ENCODE measurements at places on chromosomes 2 and 18.

DNA sequence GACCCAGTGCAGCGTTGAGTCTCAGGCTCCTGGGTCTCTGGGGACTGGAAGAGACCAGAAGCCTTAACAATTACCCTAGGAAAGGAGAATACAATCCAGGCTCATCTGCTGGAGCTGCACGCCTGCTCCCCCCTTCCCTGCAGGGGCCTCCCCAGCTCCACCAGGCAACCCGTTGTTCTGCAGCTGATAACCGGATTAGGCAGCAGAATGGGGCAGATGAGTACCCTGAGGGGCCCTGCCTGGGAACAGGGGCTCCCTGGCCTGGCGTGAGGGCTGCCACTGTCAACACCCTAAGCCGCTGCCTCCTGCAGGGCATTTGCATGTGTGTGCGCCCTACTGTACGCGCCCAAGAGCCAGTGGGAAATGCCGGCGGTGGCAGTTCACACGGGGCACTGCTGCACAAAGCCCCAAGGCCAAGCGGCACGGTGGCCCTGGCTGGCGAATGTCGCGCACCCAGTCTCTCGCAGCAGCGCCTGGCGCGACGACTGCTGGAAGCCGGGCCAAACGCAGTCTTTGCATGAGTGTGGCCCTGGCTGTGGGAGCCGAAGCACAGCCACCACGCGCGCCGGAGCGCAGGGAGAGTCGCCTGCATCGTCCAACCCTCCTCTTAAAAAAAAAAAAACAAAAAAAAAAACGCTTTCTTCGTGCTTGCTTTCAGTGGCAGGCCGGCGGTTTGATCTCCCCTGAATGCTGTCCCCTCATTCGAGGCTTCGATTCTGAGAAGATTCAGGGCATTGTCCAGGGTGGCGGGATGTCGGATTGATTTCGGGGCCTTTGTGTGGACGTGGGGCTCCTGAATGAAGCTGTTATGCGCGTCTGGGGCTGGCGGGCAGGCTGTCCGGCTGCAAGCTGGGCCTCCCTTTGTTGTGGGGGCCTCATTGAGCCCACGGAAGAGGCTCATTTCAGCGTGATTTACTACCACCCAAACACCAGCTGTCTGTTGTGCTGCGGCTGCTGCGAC, 63.8 kb downstream of the SETBP1 start:
- no peak for DNase-seq

GRCh38 chr2:88563129-88563528, 64.1 kb downstream of the EIF2AK3 start:
- no peak for DNase-seq

DNA sequence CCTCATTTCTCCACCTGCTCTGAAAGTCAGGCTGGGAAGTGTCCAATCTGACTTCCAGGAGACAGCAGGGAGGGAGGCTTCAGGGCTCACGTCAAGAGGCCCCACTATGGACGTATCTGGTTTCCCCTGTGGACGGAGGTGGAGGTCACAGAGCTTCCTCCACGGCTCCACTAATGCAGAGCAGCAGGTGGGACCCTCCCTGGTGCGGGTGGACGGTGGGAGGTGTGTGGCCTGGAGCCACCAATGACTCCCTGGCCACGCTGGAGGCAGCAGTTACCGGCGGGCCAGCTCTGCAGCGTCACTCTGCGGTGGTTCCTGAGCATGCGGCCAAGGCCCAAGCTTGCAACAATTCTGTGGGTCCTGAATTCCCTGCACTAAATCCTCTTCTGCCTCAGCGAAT, 9.0 kb downstream of the CRACDL start:
- no peak for DNase-seq

DNA sequence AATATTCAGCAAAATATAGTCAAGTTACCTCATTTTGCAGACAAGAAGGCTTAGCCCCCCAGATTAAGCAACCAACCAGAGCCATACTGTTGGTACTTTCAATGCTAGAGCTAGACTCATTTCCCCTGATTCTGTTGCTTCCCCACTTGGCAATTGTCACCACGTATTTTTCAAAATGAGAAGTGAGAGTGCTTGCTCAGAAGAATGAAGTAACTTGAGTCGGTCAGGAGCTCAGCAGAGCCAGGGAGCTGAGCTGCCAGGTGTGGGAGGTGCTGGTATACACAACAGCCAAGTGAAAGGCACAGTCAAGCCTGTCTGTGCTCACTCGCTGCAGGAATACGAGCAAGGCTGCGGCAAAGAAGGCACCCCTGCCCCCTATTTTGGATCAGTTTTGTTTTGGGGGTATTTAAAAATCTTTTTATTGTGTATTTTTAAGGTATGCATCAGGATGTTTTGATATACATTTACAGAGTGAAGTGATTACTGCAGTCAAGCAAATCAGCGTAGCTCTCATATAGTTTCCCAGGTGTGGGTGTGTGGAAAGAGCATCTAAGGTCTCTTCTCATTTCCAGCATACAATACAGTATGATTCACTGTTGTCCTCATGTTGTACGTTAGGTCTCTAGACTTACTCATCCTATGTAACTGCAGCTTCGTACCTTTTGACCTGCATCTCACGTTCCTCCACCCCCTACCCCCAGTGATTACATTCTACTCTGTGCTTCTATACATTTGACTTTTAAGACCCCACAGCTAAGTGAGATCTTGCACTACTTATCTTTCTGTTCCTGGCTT, 62.4 kb downstream of the MRPS9 start:
- no peak for DNase-seq

- DNase-seq, result no peak
These were observed 159.3 kb upstream of the SLC8A1 start for GRCh38 chr2:40611196-40611595.

DNA sequence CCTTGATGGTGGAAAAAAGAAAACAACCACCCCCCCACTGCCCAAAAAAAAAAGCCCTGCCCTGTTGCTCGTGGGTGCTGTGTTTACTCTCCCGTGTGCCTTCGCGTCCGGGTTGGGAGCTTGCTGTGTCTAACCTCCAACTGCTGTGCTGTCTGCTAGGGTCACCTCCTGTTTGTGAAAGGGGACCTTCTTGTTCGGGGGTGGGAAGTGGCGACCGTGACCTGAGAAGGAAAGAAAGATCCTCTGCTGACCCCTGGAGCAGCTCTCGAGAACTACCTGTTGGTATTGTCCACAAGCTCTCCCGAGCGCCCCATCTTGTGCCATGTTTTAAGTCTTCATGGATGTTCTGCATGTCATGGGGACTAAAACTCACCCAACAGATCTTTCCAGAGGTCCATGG, 28.0 kb downstream of the MAL start:
- no peak for DNase-seq

DNA sequence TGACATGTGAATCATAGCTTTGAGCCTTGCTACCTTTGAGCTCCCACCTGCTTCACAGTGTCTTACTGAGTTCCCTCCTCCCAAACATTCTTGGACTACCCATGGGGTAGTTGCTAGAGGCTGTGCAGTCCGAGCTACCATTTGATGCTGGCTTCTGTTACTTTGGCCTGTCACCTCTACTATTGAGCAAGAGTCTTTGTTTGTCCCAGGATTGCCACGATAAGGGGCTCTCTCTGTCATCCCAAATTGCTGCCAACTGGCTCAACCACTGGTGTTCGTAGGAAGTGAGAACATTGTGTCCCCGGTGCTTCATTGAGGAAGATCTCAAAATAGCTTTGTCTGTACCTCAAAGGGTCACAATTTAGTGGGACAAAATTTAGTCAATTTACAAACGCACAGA, 59.1 kb upstream of the PAX8 start:
- DNase-seq, result no peak

- no peak for DNase-seq
These were observed 26.9 kb downstream of the SGPP2 start for GRCh38 chr2:222451224-222451674.

DNA sequence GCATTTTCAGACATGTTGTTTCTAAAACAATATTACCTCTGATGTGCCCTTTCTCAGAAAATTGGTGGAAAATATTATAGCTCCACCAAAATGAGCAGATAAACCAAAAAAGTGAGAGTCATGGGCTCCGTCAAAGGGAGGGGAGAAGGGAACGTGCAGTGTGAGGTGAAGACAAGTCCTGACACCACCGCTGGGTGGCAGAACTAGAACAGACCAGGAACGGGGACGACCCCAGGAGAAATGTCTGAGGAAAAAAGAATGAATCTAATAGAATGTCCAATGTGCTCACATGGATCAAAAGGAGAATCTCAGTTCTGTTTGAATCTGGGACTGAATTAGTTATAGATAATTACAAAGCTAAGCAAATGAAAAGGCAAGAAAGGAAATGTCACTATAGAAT, 22.6 kb upstream of the BCL2 start:
- no peak for DNase-seq

DNA sequence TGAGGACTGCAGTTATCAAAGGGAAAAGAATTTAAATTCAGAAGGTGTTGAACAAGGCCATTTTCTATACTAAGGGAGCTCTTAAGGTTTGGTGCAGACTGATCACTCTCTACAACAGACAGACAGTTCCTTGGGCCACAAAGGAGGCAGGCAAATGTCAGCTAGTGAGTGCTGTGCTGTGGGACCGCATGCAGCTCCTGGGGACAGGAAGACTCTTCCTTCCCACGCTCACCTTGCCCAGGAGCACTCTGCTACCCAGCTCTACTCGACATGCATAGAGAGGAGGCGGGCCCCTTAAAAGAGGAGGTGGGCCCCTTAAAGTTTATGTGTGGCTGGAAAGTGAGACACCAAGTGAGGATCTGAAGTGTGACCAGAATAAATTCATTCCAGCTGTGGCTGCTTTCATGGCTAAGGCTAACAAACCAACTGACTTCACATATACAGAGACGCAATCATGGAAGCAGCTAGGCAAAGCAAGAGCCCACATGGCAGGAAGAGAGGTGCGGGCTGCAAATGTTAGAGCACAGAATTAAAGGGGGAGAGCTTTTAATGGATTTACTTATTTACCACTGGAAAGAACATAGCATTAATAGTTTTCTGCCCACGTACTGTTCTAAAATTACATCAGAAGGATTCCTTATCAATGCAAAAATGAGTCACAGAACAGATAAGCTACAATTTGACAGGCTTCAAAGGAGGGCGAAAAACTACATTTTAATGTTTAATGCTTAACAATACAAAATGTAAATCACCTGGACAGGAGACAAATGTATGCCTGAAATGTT, 101.4 kb upstream of the RNU4ATAC start:
- no peak for DNase-seq

DNA sequence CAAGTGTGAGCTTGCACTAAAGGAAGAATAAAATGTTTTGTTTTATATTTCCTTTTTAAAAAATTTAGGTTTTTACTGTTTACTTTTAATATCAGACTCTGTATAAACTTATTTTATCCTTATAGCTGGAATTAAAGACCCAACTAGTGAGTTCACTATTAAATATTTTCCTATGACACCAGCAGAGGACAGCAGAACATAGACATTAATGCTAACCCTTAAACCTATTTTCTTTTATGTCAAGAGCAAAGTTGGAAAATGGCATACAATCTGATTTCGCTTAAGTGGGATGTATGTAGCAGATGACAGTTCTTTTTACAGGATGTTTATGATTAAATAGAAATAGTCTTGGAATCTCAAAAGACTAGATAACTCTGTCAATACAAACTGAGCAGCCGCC, 188.2 kb upstream of the XIRP2 start:
- no peak for DNase-seq

DNA sequence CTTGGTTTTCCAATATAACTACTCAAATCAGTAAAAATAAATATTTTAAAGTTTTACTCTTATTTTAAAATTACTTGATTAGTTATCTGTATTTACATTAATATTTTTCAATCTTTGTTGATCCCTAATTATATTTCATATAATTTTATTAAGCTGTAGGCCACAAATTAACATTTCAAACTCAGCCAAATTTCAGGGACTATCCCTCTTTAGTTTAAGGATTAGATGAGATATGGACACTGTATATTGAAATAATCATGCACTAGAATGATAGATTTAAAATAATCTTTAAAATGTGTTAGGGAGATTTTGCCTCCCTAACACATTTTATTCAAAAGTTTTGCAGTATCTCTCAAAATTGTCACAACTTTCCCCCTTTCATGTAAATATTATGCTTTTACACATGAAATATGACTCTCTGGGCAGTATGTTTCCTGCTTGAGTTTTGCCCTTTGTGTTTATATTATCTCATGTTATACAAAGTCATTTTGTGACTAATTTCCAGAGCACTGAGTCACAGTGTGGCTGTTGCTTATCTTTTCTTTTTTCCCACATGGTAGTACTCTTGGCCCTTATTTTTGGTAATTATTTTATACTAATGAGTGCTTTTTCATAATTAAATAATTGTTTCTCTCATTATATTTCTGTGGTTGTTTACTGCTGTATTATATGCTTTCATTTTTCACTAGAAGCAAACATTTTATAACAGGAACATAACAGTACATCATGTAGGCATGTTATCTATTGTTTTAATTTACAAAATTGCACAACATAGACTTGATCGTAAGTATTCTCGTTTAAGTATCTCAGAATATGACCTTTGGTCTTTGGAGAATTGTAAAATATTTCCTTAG, 1.2 kb downstream of the TFPI start:
- DNase-seq, result no peak

DNA sequence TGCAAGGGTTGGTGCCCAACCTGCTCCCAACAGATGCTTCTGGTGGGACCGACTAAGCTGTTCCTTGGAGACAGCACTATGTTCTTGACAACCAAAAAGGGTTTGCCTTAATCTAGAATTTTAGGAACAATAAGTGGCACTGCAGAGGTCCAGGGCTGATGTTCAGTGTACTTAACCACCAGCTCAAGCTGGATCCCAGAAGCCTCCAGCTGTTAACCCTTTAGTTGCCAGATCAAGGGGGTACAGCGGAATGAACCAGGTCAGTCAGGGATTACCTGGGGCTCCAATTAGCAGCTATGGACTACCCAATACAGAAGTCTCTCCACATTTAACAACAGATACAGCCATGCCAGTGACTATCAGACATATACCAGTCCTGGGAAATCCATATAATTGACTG, 3.5 kb downstream of the GPR75 start:
- DNase-seq, result no peak

DNA sequence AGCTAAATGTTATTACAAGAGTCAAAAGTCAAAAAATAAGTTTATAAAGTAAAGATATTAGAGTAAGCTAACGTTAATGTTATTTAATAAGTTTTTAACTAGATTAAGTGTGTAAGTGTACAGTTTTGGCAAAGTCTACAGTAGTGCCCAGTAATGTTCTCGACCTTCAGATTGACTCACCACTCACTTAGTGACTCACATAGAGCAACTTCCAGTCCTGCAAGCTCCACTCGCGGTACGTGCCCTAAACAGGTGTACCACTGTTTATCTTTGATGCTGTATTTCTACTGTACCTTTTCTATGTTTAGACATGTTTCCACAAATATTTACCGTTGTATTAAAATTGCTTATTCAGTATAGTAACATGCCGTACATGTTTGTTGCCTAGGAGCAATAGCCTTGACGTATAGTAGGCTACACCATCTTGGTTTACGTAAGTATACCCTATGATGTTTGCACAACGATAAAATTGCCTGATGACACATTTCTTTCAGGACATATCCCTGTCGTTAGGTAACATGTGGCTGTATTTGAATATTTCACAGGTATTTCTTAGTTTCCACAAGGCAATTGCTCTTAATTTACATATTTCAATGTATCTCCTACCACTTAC, 1641.9 kb upstream of the PIK3C3 start:
- DNase-seq, result no peak

- DNase-seq, result no peak
These were observed 132.6 kb downstream of the SEPTIN10 start for GRCh38 chr2:109481196-109481555.

All from central memory CD8-positive, alpha-beta T cell (primary cell).